ENCODE measurements at places on chromosomes 1 and 21. TPM values are rescaled to one million over a fixed set of nuclear protein-coding genes. Genes with fewer than 3 reads are reported as not detected.

DNA sequence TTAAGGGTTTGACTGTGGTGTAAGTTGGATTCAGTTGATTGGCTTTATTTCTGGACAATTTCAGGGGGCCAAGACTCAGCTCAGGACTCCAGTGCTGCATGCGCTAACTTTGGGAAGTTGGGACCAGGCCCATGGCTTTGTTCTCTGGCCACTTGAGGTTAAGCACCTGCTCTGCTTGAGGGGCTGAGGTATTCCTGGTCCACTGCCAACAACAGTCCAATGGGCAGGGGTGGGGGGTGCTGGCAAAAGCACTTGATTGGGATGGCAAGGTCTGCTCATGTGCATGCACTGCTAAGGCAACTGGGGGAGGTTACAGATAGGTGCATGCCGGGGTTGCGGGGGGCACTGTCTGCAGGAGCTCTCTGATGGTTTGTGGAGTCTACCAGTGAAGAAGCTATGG lies 52.6 kb upstream of the ASB17 start:
- no peak overlapping the region for H3K27ac ChIP-seq
- H3K4me3 ChIP-seq = no peak overlapping the region
- H3K4me1 ChIP-seq = no peaks in the 10 kb centered on the region
- H3K36me3 ChIP-seq = no peaks in the 10 kb centered on the region
- H3K27me3 ChIP-seq = no peaks in the 10 kb centered on the region

- H3K27me3 ChIP-seq = no peaks in the 10 kb centered on the region
- no peak for DNase-seq
- no peak overlapping the region for H3K4me3 ChIP-seq
- H3K36me3 ChIP-seq = no peaks in the 10 kb centered on the region
- H3K27ac ChIP-seq = no peak overlapping the region
Observed at GRCh38 chr1:157966031-157966537, 27.4 kb upstream of the KIRREL1 start.

INSRR gene
- not detected for total RNA-seq

ELF3 gene
- total RNA-seq = 0.17 TPM

GRCh38 chr1:88557014-88557413 lies 127.1 kb upstream of the PKN2 start:
- no peak overlapping the region for H3K4me3 ChIP-seq
- DNase-seq = no peak
- H3K36me3 ChIP-seq = no peaks in the 10 kb centered on the region
- H3K27ac ChIP-seq = no peak overlapping the region

GRCh38 chr1:1919304-1920056 lies 401 bp upstream of the TMEM52 start:
- no peaks in the 10 kb centered on the region for H3K27me3 ChIP-seq
- peak overlapping the region; percentile 67 for H3K27ac ChIP-seq
- no peaks in the 10 kb centered on the region for H3K36me3 ChIP-seq
- H3K4me1 ChIP-seq = peaks cover 19% of the 10 kb centered on the region

- no peaks in the 10 kb centered on the region for H3K27me3 ChIP-seq
- H3K4me1 ChIP-seq = peaks cover 76% of the 10 kb centered on the region
- DNase-seq = peak; percentile 94
- H3K36me3 ChIP-seq = peaks cover 74% of the 10 kb centered on the region
- peak overlapping the region; percentile 98 for H3K27ac ChIP-seq
Observed at GRCh38 chr1:207805841-207806421, 54.1 kb downstream of the CD46 start.

WDTC1 gene
- 48.4 TPM for total RNA-seq

KLHDC9 gene
- 7.4 TPM for total RNA-seq

- no peaks in the 10 kb centered on the region for H3K36me3 ChIP-seq
- no peak overlapping the region for H3K27ac ChIP-seq
- DNase-seq = no peak
- no peaks in the 10 kb centered on the region for H3K27me3 ChIP-seq
- no peaks in the 10 kb centered on the region for H3K4me1 ChIP-seq
Observed at GRCh38 chr1:48540587-48540986, 68.6 kb upstream of the SPATA6 start.

DNA sequence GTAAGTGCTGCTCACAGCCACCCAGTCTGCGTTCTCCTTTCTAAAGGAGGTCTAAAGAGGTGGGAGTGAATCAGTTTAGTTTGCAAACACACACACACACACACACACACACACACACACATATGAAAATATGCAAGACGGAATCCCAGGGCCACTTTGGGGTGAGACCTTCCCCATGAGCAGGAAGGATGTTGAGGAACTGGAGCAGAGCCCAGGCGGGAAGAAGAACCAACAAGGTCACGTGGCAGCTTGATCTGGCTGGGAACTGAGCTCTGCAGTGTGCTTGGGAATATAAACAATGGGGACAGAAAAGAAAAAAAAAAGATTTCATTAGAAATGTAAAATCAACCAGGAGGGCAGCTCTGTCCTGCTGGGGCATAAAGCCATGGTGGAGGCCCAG lies 32.6 kb downstream of the OR2G3 start:
- H3K4me3 ChIP-seq = no peak overlapping the region
- no peaks in the 10 kb centered on the region for H3K4me1 ChIP-seq
- H3K27ac ChIP-seq = no peak overlapping the region
- H3K27me3 ChIP-seq = no peaks in the 10 kb centered on the region

GRCh38 chr1:76105372-76105771 lies 30.8 kb downstream of the ST6GALNAC3 start:
- H3K27me3 ChIP-seq = no peaks in the 10 kb centered on the region

DNA sequence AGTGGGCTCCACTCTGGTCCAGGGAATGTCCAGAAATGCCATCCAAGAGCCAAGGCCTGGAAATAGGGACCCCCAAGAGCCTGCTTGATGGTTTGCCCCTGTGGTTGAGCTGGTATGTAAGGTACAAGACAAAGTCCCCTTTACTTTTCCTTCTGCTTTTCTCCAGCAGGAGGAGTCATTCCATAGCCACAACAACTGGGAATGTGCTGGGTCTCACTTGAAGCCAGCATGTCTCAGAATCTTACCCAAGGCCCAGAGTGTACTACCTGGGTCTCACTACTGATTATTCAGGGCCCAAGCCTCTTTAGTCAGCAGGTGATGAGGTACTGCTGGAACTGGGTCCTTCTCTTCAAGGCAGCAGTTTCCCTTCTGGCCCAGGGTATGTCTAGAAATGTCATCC lies 62.1 kb upstream of the CD55 start:
- no peaks in the 10 kb centered on the region for H3K4me1 ChIP-seq
- DNase-seq = no peak
- no peaks in the 10 kb centered on the region for H3K27me3 ChIP-seq
- no peak overlapping the region for H3K4me3 ChIP-seq
- H3K27ac ChIP-seq = no peak overlapping the region

DNA sequence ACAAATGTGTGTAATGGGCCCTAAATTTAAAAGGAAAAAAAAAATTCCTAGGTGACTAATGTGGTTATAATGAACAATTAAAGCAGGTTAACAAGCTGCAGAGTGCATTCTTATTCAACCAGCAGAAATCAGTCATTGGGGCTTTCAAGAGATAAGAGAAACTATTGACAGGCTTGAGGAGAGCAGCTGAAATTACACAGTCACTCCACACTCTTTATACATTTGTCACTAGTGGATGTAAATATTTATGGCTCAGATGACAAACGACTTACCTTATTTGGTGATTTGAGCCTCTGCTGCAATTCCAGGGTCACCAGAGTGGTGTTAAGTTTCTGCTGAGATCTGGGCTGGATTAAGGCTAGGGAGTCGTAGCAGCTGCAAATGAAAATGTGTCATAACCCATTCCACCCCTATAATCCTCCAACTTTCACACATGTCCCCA lies 896.3 kb downstream of the TTLL7 start:
- H3K36me3 ChIP-seq = no peaks in the 10 kb centered on the region
- H3K27ac ChIP-seq = no peak overlapping the region
- H3K4me1 ChIP-seq = peaks cover 7% of the 10 kb centered on the region
- no peak for DNase-seq
- H3K4me3 ChIP-seq = no peak overlapping the region

- H3K27ac ChIP-seq = no peak overlapping the region
- no peak for DNase-seq
- no peak overlapping the region for H3K4me3 ChIP-seq
- no peaks in the 10 kb centered on the region for H3K4me1 ChIP-seq
- no peaks in the 10 kb centered on the region for H3K27me3 ChIP-seq
Observed at GRCh38 chr1:108036796-108037562, 72.0 kb upstream of the VAV3 start.

DNA sequence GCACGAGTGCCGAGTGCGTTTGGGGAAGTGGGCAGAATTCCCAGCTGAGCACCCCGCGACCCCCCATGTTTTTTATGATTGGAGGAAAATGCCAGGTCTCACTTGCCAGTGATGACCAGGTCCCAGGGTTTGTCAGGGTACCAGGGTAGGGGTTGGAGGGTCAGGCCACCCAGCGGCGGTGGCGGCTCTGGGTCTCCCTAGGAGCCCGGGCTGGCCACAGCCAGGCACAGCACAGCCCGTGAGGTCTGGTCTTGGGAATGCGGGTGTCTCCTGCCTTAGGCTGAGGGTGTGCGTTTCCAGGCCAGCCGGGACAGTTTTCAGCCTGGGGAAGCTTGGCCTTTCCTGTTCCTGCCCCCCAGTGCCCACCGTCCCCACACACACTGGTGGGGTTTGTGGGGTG lies 22.7 kb downstream of the PRKCZ start:
- no peaks in the 10 kb centered on the region for H3K4me1 ChIP-seq
- no peaks in the 10 kb centered on the region for H3K27me3 ChIP-seq
- H3K27ac ChIP-seq = no peak overlapping the region
- no peak for DNase-seq

DNA sequence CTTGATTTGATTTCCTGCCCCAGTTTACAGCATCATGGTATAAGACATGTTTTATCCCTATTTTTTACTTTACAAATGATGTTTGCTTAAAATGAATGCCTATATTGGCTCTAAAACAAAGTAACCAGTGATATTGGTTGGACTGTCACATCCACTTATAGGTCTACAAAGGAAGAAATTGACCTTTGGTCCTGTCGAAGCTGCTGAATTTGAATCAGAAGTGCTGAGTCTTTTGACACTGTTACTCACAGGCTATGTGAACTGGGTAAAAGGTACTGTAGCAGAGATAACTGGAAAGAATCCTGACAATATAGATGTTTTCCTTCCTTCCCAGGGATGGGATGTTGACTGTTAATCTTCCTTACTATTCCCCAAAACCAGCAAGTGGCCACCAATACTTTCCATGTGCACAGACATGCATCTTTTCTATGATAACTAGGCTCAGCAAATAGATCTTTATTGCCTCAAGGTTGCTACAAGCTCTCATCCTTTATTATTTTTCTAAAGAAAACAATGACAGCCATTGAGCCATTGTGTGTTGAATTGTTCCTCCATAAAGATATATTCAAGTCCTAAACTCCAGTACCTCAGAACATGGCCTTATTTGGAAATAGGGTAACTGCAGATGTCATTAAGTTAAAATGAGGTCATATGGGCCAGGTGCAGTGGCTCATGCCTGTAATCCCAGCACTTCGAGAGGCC lies 175.9 kb upstream of the NR5A2 start:
- H3K36me3 ChIP-seq = no peaks in the 10 kb centered on the region
- no peak overlapping the region for H3K4me3 ChIP-seq
- no peak overlapping the region for H3K27ac ChIP-seq
- no peaks in the 10 kb centered on the region for H3K27me3 ChIP-seq
- H3K4me1 ChIP-seq = no peaks in the 10 kb centered on the region
- DNase-seq = no peak

- H3K4me3 ChIP-seq = no peak overlapping the region
- H3K27me3 ChIP-seq = no peaks in the 10 kb centered on the region
- H3K36me3 ChIP-seq = peaks cover 42% of the 10 kb centered on the region
- peak overlapping the region; percentile 97 for H3K27ac ChIP-seq
- H3K4me1 ChIP-seq = peaks cover 42% of the 10 kb centered on the region
Observed at GRCh38 chr1:36390411-36390810, 4.7 kb upstream of the STK40 start.

CD46 gene
- total RNA-seq = 69.1 TPM

TNNT2 gene
- total RNA-seq = 0.83 TPM

SH3D21 gene
- total RNA-seq = 1.7 TPM

CYYR1 gene
- total RNA-seq = 19.3 TPM

DNA sequence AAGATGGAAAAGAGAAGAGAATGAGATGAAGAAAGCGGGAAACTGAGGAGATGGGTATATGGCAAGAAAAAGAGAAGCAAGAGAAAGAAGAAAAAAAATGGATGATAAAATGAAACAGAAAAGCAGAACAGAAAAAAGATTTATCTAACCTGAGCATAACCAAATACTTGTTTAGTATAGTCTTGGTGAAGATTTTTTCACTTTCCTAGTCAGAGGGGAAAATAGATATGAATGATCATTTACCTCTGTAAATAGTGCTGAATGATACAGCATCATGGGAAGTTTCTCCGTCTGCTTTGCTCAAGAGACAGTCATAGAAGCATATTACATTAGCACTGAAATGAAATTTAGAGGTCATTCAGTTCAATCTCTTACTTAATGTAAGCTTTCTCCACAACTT lies 36.1 kb upstream of the PLPPR4 start:
- no peak for DNase-seq
- H3K4me3 ChIP-seq = no peak overlapping the region
- no peaks in the 10 kb centered on the region for H3K4me1 ChIP-seq
- no peak overlapping the region for H3K27ac ChIP-seq
- no peaks in the 10 kb centered on the region for H3K36me3 ChIP-seq
- no peaks in the 10 kb centered on the region for H3K27me3 ChIP-seq

GRCh38 chr21:41966041-41966833 lies 12.4 kb upstream of the C2CD2 start:
- DNase-seq = peak; percentile 60
- H3K4me3 ChIP-seq = no peak overlapping the region
- H3K4me1 ChIP-seq = no peaks in the 10 kb centered on the region
- peaks cover 23% of the 10 kb centered on the region for H3K27me3 ChIP-seq
- no peak overlapping the region for H3K27ac ChIP-seq
- H3K36me3 ChIP-seq = no peaks in the 10 kb centered on the region

DNA sequence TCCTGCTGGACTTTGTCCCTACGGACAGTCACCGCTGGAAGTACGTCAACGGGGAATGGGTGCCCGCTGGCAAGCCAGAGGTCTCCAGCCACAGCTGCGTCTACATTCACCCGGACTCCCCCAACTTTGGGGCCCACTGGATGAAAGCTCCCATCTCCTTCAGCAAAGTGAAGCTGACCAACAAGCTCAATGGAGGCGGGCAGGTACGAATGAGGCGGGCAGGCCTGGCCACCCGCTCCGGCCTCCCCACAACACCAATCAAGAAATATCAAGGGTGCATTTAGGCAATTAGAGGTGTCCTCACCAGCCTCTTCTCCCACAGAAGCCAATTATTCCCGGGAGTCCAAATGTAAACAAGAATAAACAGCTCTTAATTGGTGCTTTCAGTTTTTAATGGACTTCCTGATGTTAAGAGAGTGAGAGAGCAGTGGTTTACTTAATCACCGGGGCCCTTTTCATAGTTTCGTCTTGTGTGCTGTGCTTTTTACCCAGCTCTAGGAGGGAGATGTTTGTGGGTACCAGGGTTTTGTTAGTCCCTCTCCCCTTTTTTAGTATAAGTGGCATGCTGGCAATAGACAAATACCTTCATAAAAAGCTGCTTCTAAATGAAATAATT lies 10.7 kb downstream of the TBX19 start:
- peaks cover 3% of the 10 kb centered on the region for H3K36me3 ChIP-seq
- no peaks in the 10 kb centered on the region for H3K4me1 ChIP-seq
- no peak for DNase-seq
- H3K27me3 ChIP-seq = no peaks in the 10 kb centered on the region

- DNase-seq = no peak
- peaks cover 28% of the 10 kb centered on the region for H3K4me1 ChIP-seq
- H3K27ac ChIP-seq = peak overlapping the region; percentile 95
- no peaks in the 10 kb centered on the region for H3K36me3 ChIP-seq
- H3K27me3 ChIP-seq = no peaks in the 10 kb centered on the region
- H3K4me3 ChIP-seq = peak overlapping the region; percentile 93
Observed at GRCh38 chr1:42335809-42336518, 929 bp upstream of the FOXJ3 start.

RORC gene
- total RNA-seq = 0.17 TPM

PCNX2 gene
- 5.7 TPM for total RNA-seq

SELP gene
- total RNA-seq = 28.0 TPM

- H3K4me1 ChIP-seq = no peaks in the 10 kb centered on the region
- no peak for DNase-seq
- no peak overlapping the region for H3K4me3 ChIP-seq
Observed at GRCh38 chr1:29415861-29416260, 179.5 kb downstream of the PTPRU start.
